ENCODE measurements at places on chromosomes 7 and 10.
A peak's percentile ranks its signal among the peaks of the same experiment; 100 is the strongest.

GRCh38 chr7:100603726-100604027 lies 1.5 kb downstream of the PCOLCE start:
- DNase-seq, result no peak

DNA sequence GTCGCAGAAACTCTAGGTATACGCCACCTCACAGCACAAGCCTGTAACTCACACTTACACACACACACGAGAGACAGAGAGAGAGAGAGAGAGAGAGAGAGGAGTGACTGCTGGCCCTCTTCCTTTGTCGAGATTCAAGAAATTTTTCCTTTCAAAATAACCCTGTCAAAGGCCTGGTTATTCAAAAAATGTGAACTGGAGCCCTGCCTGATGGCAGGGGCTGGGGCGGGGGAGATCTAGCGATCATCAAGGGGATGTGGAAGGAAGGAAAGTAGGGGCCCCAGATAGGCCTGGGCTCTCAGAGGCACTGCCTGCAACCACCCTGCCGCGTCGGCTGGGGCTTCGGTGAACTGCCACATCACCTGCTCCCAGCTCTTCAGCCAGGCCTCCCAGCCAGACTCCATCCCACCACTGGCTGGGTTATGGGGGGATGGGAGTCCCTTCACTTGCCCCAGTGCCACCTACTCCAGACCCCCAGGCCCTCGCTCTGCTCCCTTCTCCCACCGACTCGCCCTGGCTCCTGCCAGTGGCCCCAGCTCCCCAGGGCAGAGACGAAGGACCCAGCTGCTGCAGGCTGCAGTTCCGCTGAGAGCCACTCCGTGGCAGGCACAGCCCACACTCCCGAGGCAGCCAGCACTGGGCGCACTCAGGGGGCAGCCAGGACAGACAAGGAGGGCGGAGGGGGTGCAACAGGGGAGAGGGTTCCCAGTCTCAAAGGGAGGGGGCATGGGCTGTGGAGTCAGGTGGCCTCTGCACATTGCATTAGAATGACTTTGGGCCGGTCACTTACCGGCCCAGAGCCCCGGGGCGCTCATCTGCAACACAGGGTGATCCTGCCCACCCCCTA lies 15.3 kb downstream of the KCNH2 start:
- DNase-seq, result peak; percentile 53

DNA sequence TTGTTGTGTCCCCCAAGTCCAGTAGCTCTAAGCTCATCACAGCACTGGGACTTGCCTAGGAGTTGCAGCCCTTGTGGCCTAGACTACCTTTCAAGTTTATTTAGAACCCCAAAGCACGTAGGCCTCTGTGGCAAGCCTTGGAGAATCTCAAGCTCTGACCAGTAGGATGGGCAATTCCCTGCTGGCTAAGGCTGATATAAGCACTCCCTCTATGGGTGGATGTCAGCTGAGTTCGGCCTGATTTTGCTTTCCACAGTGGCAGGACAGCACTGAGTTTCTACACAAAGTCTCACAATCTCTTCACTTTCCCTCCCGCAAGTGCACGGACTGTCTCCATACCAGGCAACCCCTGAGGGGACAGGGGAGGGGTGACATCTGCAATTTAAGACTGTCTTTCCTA lies 886.4 kb upstream of the LRRN3 start:
- DNase-seq, result no peak

GRCh38 chr7:40793132-40793531 lies 658.3 kb downstream of the SUGCT start:
- no peak for DNase-seq

DNA sequence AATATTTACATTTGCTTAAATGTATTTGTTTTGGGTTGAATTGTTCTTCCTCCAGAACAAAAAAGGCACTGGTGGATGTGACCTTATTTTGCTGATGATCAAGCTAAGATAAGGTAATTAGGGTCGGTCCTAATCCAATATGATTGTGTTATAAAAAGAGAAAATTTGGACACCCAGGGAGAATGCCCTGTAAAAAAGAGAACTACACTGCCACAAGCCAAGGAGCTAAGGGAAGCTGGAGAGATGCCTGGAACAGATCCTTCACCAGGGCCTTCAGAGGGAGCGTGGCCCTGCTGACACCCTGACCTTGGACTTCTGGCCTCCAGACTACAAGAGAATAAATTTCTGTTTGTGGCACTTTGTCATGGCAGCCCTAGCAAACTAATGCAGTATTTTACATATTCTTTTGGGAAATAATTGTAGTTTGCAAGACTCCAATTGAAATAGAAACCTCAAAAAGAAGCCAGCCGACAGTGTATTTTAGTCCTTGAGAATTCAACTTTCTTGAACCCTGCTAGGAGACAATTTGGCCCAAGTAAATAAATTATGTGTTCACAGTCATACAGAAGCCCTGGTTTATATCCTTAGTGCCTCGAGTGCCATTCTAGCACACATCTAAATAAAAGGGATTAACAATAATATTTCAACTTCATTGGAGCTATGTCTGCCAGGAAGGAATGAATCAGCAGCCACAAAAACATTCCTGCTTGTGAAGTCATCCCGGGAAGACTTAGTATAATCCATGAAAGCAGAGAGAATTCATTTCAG lies 164.6 kb downstream of the PKD1L1 start:
- no peak for DNase-seq

- no peak for DNase-seq
Observed at GRCh38 chr10:88076027-88076880, 212.8 kb downstream of the PTEN start.

DNA sequence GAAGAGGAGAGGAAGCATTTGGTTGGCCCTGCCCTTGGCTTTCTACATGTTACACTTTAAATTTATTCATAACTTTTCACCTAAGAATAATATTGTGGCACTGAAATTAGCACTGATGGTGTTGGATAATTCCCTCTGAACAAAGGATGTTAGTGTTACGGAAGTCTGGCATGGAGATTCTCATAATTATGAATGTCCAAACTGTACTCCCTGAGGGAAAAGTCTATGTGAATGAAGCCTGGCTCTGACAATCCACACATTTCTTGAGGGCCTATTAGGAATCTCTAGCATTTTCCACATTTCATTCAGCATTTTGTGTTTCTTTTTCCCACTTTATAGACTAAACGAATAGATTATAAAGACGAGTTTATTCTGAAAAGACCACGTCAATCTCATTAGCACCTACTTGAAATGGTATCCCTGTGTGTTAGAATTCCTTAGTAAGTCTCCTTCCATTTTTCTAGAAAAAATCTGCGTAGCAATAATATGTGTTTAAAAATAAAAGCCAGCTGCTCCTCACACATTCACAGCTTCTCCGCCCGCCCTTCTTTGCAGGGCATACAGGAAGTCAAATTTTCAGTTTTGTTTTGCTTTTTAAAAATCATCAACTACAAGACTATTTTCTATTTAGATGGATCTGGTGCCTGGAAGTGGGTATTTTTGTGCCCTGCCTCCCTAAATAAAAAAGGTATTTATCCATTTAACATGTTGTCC lies 131.8 kb upstream of the PALS2 start:
- no peak for DNase-seq

GRCh38 chr7:68063171-68063570 lies 1066.5 kb downstream of the TYW1 start:
- no peak for DNase-seq

DNA sequence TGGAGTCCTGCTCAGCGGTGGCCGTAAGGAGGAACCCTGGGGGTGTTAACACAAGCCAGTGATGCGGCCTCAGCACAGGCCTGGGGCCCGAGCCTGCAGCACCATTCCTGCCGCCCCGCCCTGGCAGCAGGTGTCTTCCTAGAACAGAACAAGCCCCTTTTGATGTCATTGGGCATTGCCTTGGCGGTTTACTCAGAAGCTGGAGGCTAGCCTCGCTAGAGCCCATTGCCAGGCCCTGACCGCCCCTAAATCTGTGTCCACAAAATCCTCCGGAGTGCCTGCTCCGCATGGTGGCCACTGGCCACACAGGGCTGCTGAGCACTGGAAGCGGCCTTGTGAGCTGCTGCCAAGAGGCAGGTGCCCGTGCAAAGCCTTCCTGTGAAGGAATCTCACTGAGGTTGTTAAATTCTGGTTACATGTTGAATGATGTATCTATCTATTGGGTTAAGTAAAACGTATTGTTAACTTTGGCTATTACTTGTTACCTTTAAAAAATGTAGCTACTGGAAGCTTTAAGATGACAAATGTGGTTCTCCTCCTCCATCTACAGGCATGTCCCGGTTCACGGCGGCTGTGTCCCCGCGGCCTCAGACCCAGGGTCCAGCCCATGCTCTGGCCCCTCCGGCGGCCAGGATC lies 1.2 kb upstream of the INPP5A start:
- DNase-seq, result no peak

DNA sequence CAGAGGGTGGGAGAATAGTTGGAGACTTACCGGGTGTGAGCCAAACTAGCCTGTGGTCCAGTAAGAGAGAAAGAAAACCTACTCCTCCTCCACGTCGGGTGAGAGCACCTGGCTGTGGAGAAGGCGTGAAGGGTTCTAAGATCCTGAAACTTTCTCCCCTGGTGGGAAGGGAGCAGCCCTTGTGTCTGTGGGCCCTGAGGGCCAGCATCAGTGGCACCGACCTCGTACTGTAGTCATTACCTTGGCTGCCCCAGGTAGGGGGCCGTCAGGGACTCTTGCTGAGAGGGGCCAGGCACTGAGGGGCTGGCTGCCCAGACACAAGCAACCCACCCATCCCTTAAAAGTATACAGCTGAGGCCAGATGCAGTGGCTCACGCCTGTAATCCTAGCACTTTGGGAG lies 69.5 kb upstream of the LOXL4 start:
- no peak for DNase-seq

- DNase-seq, result no peak
Observed at GRCh38 chr7:151707105-151707469, 169.8 kb downstream of the PRKAG2 start.

DNA sequence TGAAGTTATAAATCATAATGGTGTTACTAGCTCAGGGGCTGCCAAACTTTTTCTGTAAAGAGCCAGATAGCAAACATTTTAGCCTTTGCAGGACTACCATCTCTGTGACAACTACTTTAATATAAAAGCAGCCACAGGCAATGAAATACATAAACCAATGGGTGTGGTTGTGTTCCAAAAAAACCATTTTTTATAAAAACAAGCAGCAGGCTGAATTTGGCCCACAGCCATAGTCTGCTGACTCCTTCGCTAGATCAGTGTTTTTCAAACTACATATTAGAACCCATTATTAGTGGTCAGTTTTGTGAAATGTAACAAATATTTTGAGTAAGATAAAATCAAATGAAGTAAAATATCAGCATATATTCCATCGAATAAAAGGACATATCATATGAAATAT lies 13.6 kb downstream of the GNG11 start:
- DNase-seq, result no peak

GRCh38 chr7:128427289-128427891 lies 17.6 kb upstream of the IMPDH1 start:
- DNase-seq, result peak; percentile 79

GRCh38 chr10:72525277-72525676 lies 100.6 kb downstream of the MICU1 start:
- no peak for DNase-seq

- no peak for DNase-seq
Observed at GRCh38 chr7:118053353-118053752, 130.6 kb upstream of the LSM8 start.
